Esophagus mucosa (tissue), 1 donor: ENCODE measurements at places on chromosomes 6 and 20. TPM values are rescaled to one million over a fixed set of nuclear protein-coding genes. Genes with fewer than 3 reads are reported as not detected.
A peak's percentile ranks its signal among the peaks of the same experiment; 100 is the strongest.

Gene TCF15
- not detected for total RNA-seq

Gene SEMG1
- total RNA-seq, result not detected

- no peak for ATAC-seq
These were observed 6.1 kb upstream of the DLL1 start for GRCh38 chr6:170296746-170297575.

DNA sequence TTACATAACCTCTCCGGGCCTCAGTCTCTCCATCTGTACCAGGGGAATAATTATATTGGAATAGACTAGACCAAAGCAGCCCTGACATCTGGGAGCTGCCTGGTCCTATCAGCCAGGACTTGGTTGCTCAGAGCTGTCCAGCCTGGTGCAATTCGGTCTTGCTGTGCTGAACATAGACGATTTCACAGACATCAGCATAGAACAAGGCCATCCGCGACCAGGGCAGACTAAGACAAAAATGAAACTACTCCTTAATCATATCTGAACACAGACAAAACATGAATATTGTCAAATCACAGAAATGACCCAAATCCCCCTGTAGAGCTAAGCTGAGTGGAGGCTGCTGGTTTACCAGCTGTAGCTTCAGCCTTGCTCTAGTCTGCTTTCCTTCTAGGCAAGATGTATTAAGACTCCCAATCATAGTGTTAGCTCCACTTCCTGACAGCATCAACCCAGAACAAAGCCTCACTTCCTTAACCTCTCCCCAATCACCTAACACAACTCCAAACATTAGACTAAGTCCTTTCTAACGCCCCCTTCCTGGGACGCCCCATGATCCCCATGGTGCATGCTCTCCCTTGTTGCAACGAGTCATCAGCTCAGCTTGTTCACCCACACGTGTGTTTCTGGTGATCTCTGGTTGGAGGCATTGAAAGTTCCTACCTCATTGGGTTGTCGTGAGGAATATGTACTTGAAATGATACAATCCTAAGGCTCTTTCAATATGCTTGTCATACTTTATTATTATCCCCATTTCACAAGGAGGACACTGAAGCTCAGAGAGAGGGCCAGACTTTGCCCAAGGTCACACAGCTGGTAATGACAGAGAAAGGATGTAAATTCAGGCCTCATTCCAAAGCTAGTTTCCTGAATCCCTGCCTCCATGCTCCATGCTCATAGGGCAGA is 3.5 kb upstream of the MAPK13 start:
- ATAC-seq, result no peak

DNA sequence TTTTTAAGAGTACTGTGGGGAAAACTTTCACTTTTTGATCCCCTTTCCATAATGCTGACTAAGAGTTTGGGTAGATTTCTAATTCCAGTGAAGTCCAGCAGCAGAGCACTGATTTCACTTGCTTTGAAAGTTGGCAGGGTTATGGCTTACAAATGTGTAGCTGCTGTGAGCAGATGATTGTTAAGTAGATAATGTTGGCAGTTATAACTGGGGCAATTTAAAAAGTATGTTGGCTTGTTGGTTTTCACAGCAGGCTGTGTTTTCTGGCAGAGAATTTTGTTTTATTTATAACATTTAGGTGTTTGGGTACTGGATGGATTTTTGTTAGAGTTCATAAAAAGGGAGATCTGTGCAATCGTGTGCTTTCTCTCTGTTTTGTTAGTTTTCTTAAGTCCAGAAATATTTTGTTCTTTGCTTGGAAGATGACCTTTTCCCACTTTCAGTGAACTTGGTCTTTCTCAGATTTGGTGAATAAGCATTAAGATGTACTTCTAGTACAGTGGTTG is 31.4 kb downstream of the AFDN start:
- ATAC-seq, result no peak

GRCh38 chr20:46435146-46435545 is 28.7 kb upstream of the ELMO2 start:
- ATAC-seq, result no peak

- no peak for ATAC-seq
These were observed 70.1 kb downstream of the ZDHHC14 start for GRCh38 chr6:157450931-157451742.

DNA sequence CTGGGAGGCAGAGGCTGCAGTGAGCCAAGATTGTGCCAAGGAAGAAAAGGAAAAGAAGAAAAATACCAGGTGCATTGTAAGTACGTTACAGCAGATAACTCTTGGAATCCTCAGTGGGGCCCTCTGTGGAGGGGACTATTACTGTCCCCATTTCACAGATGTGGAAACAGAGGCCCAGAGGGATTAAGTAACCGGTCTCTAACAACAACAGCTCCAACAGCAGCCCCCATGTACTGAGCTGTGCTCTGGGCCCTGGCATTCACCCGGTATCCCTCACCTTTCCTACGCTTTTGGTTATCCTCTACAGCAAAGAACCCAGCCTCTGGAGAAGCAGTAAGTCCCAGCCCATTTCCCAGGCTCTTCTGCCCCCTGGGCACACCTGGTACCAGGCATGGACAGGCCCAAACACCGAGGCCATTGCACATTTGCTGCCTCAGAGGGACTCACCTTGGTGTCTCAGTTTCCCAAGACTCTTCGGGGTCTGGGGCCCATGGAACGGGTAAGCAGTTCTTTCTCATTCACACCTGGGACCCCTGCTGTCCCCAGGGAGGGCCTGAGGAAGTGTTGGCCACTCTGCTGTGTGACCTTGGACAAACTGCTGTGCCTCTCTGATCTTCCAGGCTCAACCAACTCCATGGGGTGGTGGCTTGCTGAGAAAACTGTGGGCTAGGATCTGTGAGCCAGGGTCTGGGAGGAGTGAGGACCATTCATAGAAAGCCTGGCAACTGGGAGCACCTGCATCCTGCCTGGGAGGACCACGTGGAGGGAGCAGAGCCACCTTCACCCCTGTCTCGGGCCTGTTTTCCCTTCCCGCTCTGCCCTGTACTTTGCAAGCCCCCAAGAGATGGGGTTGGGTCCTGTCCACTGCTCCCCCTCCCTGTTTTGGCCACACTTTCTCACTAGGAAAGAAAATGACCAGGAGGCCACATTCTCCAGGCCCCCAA is 59.9 kb downstream of the SNAI1 start:
- ATAC-seq, result no peak

DNA sequence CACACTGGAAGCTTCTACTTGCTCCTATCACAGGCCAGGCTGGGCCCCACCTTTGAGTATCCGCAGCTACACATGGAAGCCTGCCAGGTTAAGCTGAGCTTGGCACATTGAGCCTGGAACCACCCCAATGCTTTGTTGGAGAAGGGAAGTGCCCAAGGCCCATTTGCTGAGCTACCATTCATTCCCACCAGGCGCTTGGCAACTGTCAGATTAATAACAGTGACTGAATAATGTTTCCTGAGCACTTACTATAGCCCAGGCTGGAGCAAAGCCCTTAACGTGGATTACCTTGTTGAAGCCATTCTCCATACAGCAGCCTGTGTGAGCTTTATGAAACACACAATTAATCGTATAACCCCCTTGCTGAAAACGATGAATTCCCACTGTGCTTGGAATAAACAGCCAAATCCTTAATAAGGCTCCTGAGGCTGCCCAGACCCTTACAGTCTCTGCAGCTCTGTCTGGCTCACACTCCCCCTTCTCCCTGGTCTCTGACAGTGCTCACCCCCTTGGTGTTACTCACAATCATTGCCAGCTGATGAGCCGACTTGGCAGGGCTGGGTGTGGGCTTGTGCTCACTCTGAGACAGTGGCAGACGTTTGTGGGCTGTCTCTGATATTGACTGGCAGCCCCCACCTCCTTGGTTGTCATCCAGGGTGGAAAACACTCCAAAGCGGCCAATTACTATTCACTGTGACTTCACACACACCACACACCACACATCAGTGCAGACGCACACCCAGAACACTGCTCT is 357.1 kb downstream of the MAFB start:
- peak; percentile 86 for ATAC-seq
